Non-pigmented ciliary epithelial cell (primary cell): ENCODE measurements at places on chromosomes 16 and 17.

DNA sequence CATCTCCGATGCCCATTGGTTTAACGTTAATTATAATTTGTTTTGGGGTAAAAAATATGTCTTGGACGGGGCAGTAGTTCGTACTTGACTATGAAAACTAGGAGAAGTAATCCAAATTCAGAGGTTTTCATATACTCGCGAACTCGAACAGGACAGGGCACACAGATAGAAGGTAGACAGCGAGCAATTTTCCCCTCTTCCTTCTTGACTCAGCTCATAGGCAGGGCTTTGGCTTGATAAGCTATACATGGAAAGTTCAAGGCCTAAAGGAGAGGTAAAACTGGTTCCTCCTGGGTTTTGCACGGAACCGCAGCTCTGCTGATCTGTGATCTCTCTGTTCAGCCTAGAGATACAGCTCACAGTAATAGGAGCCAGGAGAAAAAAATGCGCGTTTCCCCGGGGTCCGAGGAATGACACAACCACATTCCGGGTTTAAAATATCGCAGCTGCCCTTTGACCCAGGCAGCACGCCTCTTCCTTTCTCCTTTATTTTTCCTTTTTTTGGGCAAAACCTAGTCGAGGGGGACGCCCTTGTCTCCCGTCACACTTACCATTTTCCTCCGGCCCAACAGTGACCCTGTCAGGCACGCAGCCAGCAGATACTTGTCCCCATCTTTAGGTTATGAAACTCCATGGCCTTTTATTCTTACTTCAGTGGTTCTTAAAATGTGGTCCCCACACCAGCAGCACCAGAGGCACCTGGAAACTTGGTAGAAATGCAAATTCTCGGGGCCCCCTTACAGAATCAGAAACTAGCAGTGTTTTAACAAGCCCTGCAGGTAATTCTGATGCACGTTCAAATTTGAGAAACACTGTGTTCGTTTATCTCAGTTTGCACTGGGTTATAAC lies 1.7 kb upstream of the LASP1 start:
- no peak for DNase-seq

DNA sequence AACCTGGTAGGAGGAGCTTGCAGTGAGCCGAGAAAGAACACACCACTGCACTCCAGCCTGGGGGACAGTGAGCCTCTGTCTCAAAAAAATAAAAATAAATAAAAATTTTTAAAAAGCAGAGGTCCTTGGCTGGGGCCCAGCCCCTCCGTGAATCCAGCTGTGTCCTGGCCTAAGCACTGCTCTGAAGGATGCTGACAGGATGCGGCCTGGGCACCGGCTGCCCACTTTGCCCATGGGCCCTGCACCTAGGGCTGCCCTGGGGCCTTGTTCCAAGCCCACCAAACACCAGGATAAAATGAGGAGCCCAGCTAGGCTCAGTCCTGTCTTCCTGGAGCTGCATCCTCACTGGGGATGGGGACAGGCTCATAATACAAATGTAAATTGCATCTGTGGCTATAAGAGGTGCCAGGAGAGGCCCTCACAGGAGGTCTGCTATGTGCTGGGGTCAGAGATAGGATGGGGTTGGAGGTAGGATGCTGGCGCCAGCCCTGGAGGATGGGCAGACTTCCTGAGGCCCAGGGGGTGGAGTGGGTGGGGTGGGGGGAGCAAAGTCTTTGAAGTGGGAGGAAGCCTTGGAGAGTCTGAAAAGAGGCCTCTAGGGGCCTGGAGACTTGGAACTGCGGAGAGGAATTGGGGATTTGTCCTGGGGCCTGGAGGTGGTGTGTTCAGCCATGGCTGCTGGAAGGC lies 6.2 kb downstream of the C16orf89 start:
- DNase-seq = no peak

GRCh38 chr17:45429339-45430005 lies 3.2 kb downstream of the ARHGAP27 start:
- DNase-seq = no peak

DNA sequence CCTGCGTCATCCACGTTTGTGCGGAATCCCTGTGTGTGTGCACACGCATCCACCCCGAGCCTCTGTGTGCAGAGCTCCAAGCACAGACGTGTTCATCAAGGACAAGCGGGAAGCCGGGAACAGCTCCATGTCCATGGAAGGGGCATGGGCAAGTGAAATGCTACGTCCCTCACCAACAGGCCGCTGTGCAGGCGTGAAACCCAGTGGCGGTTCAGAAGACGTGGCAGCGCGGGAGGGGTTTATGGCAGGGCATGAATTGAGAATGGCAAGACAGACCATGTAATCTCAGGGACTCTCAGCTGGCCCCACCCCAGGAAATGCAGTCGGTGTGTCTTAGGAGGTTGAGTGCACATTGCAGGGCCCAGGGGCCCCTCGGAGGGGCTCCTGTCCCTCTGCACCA lies 52.7 kb downstream of the TBC1D16 start:
- DNase-seq = no peak

- DNase-seq = no peak
Observed at GRCh38 chr16:5036228-5037156, 2.8 kb upstream of the NAGPA start.

DNA sequence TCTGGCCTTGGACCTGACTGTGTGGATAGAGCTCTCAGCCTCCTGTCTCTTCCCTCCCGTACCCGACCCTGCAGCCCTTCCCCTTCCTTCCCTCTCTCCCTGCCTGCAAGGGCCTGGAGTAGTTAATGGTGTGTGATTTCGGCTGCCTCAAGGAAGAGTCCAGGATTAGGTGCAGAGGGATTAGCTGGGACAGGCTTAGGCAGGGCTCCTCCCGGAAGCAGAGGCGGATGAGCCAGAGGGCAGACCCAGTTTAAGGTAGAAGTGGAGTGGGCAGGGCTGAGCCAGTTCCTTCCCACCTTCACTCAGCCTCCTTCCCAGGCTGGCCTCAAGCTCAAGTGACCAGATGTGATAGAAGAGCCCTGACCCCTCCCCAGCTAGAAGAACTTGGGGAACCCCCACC lies 16.8 kb downstream of the GUCY2D start:
- DNase-seq = no peak

DNA sequence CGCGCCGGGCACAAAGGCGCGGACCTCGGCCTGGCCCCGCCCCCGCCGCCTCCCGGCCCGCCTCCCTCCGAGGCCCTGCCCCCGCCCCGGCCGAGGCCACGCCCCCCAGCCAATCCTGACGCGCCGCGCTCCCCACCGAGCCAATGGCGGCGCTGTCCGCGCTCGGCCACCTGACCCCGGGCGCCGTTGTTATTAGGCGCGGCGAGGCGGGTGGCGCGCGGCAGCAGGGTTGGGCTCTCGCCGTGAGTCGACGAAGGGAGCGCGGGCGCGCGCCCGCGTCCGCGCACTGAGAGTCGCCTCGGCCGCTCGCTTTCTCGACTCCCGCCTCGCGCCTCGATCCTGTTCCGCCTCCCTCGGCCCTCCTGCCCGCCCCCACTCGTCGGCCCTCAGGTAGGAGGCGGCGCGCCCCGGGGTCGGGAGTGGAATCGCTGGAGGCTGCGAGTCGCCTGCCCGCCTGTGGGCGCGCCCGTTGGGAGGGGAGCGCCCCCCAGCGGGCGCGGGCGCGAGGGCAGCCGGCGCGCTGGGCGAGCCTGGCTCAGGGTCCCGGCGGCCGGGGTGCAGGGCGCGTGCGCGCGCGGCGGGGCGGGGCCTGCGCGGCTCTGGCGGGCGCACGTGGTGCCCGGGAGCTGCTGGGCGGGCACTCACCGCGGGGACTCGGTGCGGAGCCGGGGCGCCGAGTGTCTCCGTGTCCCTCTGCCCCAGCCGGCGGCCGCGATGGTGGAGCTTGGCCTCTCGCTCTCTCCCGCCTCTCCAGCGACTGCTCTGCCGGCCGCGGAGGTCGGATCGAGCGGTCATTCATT lies 405 bp upstream of the CBLN1 start:
- DNase-seq = no peak

GRCh38 chr17:69620363-69620762 lies 205.9 kb downstream of the MAP2K6 start:
- DNase-seq = no peak

- no peak for DNase-seq
Observed at GRCh38 chr17:44795421-44795820, 34.7 kb downstream of the GJC1 start.

GRCh38 chr16:71311553-71312158 lies 22.5 kb upstream of the CMTR2 start:
- DNase-seq = no peak

DNA sequence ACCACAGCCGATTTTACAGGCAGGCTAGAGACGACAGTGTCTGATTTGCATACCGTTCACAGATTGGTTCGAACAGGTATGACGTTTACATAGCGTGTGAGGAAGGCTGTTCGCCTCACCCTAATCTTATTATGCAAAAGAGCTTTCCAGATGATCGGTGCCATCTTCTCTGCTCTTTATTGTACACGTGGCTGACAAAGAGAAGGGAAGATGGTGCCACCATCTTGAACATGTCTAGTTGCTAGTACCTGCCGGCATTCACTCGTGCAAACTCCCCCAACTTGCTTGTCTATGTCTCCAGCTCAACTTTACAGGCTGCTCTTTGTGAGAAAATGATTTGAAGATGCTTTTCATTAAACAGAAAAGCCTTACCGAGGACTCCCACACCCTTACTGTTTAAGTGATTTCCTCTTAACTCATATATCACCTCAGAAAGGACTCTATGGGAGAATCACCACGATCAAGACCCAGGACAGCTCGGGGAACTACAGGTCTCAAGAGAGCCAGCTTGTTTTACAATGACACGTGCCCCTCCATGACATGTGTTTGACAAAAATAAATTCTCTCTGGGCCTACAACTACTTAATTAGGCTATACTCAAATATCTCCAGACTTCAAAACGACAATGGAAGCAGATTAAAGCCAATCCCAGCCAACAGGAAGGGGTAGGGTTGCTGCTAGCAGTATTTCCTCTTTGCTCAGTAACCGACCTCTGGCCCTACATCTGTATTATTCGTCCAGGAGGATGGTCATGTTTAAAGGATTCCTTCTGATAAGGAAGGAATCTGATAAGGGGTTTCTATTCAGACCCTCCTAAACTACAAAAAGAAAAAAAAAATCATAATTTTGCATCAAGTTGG lies 480.6 kb downstream of the TMEM114 start:
- DNase-seq = no peak

DNA sequence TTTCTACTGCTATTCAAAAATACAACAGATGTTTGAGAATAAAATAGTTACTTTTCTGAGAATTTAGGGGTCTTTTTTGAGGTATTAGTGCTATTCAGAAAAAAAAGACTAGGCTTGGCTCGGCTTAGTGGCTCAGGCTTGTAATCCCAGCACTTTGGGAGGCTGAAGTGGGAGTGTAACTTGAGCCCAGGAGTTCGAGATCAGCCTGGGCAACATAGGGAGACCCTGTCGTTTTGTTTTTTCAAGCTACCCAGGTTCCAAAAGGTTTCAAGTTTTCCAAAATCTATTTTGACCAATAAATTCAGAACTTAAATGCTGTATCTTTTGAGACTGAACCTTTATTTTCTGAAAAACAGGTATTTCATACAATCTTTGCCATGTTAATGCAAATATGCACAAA lies 3.2 kb upstream of the ARL6IP1 start:
- DNase-seq = no peak

GRCh38 chr17:70780031-70780430 lies 610.7 kb downstream of the KCNJ2 start:
- DNase-seq = no peak

DNA sequence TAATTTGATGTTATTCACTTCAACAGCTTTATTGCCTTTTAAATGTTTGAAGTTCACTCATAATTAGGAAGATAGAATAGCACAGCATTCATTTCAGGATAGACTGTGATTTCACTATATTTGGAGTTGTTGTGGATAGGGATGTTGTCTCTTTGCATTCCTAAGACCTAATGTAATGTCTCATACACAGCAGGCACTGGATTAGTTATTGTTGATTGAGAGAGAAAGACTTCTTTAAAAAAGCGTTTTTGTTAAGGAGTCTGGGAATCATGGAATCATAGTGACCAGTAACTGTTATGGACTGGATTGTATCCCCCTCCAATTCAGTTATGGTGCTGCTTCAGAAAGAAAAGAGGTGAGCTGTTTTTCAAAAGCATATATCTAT lies 122.0 kb downstream of the USP22 start:
- no peak for DNase-seq

DNA sequence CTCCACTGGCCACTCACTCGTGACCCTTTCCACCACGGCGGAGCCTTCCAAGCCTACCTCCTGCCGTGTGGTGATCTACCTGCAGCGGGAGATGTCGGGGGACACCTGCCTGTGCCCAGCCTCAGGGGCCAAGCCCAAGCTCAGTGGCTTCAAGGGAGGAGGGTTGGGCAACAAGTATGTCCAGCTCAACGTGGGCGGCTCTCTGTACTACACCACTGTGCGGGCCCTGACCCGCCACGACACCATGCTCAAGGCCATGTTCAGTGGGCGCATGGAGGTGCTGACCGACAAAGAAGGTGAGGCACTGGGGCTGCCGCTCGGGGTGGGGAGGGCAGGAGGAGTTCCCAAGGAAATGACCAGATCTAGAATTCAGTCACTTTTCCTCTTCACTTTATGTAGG lies 3.9 kb downstream of the TNFAIP1 start:
- DNase-seq = no peak

- DNase-seq = no peak
Observed at GRCh38 chr16:3007059-3007956, 5.4 kb upstream of the CLDN9 start.

- DNase-seq = no peak
Observed at GRCh38 chr16:82924075-82924854, 297.5 kb downstream of the CDH13 start.

DNA sequence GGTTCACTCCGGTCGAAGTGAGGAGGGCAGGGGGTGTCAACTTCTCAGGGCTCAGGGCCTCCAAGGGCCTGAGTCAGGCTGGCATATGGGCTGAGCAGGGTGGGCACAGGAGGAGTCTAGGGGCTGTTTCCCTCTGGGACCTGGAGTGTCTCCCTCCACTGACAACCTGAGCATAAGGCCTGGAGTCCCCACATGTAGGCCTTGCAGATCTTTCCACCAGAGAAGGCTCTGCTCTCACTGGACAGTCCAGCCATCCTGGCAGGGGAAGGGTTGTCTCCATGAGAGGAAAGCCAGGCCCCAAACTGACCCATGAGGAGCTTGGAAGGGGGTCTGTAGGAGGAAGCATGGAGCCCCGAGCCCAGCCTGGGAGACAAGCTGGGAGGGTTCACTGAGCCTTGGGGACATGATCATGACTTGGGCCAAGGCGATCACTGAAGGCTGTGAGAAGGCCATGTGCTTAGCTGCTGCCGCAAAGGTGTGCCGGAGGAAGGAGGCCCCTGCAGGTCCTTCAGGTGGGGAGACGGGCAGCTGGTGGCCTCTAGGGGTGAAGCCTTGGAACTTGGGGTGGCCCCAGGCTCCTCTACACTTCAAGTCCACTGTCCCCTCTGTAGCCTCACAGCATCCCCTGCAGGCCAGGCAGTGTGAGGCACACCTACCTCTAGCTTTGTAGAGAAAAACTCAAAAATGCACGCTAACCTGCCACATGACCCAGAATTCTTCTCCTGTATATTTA lies 9.9 kb downstream of the CMTM2 start:
- no peak for DNase-seq

GRCh38 chr17:6546069-6546718 lies 10.2 kb downstream of the PITPNM3 start:
- peak; percentile 20 for DNase-seq
